AG04449 (cell line): ENCODE measurements at places on chromosomes 11 and 22.

DNA sequence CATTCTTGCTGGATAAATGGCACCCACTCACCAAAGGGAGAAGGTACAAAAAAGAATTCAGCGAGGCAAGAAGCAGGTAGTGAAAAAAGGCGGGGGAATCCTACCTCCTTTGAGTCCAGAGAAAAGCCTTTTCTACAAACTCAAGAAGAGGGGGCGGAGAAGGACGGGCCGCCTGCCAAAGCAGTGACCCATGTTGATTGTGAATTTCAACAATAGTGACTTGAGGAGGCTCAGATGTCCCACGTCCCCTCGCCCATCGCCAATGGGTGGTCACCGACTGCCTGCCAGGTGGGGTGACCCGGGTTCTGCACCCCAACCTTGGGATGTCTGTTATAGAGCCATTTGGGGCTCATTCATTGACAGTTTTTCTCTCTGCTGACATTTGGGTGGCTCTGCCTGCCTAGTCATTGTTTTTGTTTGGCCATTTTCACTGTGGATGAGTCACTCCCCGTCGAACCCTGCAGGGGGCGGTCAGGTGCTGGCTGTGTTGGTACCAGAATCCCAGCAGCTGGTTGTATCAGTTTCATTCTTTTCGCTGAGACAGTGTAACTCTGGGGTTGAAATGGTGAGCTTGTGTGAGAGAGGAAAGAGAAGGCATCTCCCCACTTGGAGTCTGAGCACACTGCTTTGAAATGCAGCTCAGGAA is 163.4 kb upstream of the NCAM1 start:
- DNase-seq = no peak

GRCh38 chr11:7522121-7522520 is 8.3 kb downstream of the PPFIBP2 start:
- no peak for DNase-seq

- no peak for DNase-seq
Measured at GRCh38 chr11:35216962-35217678, 78.1 kb downstream of the CD44 start.

GRCh38 chr11:7186190-7186589 is 65.5 kb upstream of the SYT9 start:
- DNase-seq = peak; percentile 21

GRCh38 chr22:43275545-43276317 is 67.4 kb downstream of the SCUBE1 start:
- no peak for DNase-seq

- DNase-seq = no peak
Measured at GRCh38 chr11:107669893-107670601, 41.8 kb downstream of the SLN start.

- no peak for DNase-seq
Measured at GRCh38 chr11:2555336-2555735, 110.5 kb downstream of the KCNQ1 start.

- DNase-seq = no peak
Measured at GRCh38 chr11:106551744-106552673, 466.3 kb downstream of the GUCY1A2 start.

GRCh38 chr11:12179019-12179418 is 68.6 kb downstream of the MICAL2 start:
- DNase-seq = no peak

DNA sequence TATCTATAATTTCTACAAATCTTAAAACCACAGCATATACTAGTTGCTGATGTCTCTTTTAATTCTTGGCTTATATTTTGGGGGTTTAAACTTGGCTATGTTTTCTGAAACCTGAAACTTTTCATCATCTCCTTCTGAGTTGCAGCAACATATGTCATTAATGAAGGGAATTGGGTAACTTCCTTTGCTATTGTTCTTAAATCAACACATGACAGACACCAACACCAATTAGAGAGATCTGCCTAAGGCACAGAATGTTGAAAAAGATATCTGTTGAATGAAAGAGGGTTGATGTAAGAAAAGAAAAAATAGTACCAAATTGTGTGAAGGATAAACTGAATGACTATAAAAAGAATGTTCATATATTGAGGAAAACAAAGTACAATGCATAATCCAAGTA is 10.3 kb upstream of the GAS2 start:
- DNase-seq = no peak

DNA sequence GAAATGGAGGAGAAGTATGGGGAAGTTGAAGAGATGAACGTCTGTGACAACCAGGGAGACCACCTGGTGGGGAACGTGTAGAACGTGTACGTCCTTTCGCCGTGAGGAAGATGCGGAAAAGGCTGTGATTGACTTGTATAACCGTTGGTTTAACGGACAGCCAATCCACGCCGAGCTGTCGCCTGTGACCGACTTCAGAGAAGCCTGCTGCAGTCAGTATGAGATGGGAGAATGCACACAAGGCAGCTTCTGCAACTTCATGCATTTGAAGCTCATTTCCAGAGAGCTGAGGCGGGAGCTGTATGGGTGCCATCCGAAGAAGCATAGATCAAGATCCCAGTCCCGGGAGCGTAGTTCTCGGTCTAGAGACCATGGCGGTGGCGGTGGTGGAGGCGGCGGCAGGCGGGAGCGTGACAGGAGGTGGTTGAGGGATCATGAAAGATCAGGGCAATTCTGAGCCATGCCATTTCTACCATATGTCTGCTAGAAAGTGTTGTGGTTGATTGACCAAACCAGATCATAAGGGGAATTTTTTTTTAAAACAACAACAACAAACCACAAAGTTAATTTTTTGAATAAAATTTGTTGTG is 36.8 kb upstream of the PHOX2A start:
- DNase-seq = no peak

DNA sequence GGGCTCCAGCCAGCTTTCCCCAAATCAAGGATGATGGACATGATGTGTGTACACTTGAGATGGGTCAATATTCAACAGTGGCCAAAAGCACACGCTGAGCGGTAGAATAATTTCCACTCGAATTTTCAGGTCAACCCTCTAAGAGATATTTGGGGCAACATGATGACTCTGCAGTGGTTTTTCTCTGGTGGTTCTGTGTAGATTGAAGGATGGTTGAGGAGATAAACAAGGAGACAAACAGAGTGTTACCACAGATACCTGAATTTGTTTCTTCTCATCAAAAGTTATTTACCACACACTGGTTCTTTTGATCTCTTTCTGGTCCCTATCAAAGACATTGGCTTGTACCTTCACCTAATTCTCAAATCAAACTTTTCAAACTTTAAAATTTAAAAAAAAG is 242.0 kb downstream of the ETS1 start:
- DNase-seq = no peak

GRCh38 chr11:121801394-121801748 is 314.6 kb downstream of the BLID start:
- no peak for DNase-seq
